ENCODE measurements at places on chromosomes 11 and 22. TPM values are rescaled to one million over a fixed set of nuclear protein-coding genes. Genes with fewer than 3 reads are reported as not detected.
A peak's percentile ranks its signal among the peaks of the same experiment; 100 is the strongest.

GRCh38 chr11:87722756-87723565 lies 452.3 kb downstream of the RAB38 start:
- no peaks in the 10 kb centered on the region for H3K4me1 ChIP-seq
- no peak overlapping the region for H3K4me3 ChIP-seq
- DNase-seq = no peak
- H3K27ac ChIP-seq = no peak overlapping the region
- H3K27me3 ChIP-seq = no peaks in the 10 kb centered on the region

- H3K4me3 ChIP-seq = no peak overlapping the region
- H3K4me1 ChIP-seq = peaks cover 28% of the 10 kb centered on the region
- no peak for DNase-seq
- no peaks in the 10 kb centered on the region for H3K27me3 ChIP-seq
- no peaks in the 10 kb centered on the region for H3K36me3 ChIP-seq
Observed at GRCh38 chr11:75493626-75494025, 32.1 kb downstream of the GDPD5 start.

DNA sequence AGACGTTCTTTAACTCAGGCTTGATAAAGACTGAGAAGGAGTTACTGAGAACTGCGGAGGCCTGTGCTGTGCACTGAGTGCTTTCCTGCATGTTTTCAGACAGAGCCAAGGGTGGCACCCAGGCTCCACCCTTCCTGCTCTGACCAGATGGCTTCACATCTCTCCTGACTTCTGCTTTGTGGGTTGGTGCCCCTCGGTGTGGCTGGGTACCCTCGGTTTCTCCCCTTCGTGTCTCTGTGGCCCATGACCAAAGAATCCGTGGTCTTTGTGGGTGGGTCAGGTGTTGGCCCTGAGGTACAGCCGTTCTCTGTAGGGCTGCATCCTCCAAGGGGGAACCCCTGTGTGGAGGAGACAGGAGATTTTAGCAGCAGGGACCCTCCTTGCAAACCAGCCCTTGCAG lies 34.3 kb downstream of the GRIK4 start:
- no peak overlapping the region for H3K27ac ChIP-seq
- peaks cover 5% of the 10 kb centered on the region for H3K27me3 ChIP-seq

- peaks cover 1% of the 10 kb centered on the region for H3K36me3 ChIP-seq
- no peak for DNase-seq
- no peaks in the 10 kb centered on the region for H3K4me1 ChIP-seq
- no peaks in the 10 kb centered on the region for H3K27me3 ChIP-seq
Observed at GRCh38 chr11:78370406-78371172, 47.0 kb downstream of the GAB2 start.

DNA sequence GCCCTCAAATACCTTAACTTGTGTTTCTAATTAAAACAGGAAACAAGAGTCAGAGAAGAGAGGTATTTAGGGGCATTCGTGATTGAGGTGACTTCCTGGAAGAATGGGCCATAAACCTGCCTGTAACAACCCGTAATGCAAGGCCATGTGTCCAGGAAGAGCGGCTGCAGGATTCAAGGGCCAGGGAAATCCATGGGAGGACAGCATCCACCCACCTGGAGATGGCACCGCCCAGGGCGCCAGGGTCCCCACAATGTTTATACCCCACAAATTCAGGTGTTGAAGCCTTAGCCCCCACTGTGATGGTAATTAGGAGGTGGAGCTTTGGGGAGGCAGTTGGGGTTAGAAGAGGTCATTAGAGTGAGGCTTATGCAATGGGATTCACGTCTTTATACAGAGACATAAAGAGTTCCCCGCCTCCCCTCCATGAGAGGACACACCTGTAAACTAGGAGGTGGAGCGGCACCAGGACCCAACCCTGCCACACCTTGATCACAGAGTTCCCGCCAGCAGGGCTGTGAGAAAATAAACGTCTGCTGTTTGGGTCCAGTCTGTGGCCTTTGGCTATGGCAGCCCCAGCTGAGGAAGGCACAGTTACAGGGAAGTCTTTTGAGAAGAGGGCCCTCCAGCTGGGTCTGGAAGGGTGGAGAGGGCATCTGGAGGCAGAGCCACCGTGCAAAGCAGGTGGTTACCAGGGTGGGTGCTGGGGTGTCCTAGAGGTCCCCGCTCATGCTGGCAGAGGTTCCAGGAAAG lies 1394.3 kb downstream of the TBC1D22A start:
- no peaks in the 10 kb centered on the region for H3K36me3 ChIP-seq
- H3K4me3 ChIP-seq = no peak overlapping the region
- no peaks in the 10 kb centered on the region for H3K27me3 ChIP-seq
- DNase-seq = no peak
- no peaks in the 10 kb centered on the region for H3K4me1 ChIP-seq
- no peak overlapping the region for H3K27ac ChIP-seq

DNA sequence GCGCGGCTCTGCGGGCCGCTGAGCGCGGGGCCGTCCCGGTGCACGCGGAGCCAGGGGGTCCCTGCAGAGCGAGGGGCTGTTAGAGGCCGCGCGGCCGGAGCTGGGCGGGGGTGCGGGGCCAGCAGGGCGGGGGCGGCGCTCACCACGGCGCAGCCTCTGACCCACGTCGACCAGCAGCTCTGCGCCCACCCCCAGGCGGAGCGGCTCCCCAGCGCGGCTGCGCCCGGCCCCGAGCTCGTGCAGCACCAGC lies 385 bp upstream of the SCO2 start:
- H3K27me3 ChIP-seq = no peaks in the 10 kb centered on the region
- peaks cover 44% of the 10 kb centered on the region for H3K4me1 ChIP-seq
- no peak for DNase-seq
- peak overlapping the region; percentile 80 for H3K4me3 ChIP-seq
- H3K36me3 ChIP-seq = peaks cover 25% of the 10 kb centered on the region
- peak overlapping the region; percentile 77 for H3K27ac ChIP-seq

GRCh38 chr11:73091521-73092305 lies 50.4 kb downstream of the FCHSD2 start:
- H3K27me3 ChIP-seq = no peaks in the 10 kb centered on the region
- H3K4me3 ChIP-seq = no peak overlapping the region
- H3K27ac ChIP-seq = no peak overlapping the region
- H3K4me1 ChIP-seq = peaks cover 3% of the 10 kb centered on the region
- no peak for DNase-seq

- H3K36me3 ChIP-seq = no peaks in the 10 kb centered on the region
- DNase-seq = no peak
- no peak overlapping the region for H3K4me3 ChIP-seq
- peaks cover 10% of the 10 kb centered on the region for H3K27me3 ChIP-seq
- no peaks in the 10 kb centered on the region for H3K4me1 ChIP-seq
- H3K27ac ChIP-seq = no peak overlapping the region
Observed at GRCh38 chr11:126990716-126991480, 9.7 kb downstream of the KIRREL3 start.

DNA sequence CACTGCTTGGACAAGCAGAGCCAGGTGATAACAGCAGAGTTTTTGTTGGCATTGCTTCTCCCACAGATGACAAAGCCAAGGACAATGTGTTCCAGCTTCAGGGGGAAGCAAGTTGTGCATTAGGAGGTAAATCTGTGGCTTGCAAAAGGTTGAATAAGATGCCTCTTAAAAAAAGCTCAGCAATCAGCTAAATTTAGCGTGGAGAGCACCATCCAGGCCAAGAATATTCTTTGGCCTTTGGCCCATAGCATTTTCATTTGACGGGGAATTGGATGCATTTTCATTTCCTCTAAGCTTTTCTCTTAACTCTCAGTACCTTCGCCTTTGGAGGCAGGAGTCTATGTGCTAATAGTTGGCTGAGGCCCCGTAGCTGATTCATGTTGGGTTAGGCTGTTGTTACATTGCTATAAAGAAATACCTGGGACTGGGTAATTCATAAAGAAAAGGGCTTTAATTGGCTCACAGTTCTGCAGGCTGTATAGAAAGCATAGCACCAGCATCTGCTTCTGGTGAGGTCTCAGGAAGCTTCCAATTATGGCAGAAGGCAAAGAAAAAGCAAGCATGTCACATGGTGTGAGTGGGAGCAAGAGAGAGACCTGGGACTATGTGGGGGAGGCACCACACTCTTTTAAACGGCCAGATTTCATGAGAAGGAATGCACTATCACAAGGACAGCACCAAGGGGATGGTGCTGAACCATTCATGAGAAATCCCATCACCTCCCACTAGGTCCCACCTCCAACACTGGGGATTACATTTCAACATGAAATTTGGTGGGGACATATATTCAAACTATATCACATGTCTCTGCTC lies 350.1 kb upstream of the C11orf87 start:
- H3K27ac ChIP-seq = no peak overlapping the region
- no peaks in the 10 kb centered on the region for H3K4me1 ChIP-seq
- H3K4me3 ChIP-seq = no peak overlapping the region
- no peak for DNase-seq

GRCh38 chr22:48750282-48750681 lies 1077.4 kb downstream of the BRD1 start:
- H3K4me1 ChIP-seq = no peaks in the 10 kb centered on the region
- no peak overlapping the region for H3K4me3 ChIP-seq
- no peaks in the 10 kb centered on the region for H3K36me3 ChIP-seq
- no peaks in the 10 kb centered on the region for H3K27me3 ChIP-seq
- no peak overlapping the region for H3K27ac ChIP-seq

GRCh38 chr11:45671246-45672171 lies 6.1 kb upstream of the CHST1 start:
- no peak overlapping the region for H3K27ac ChIP-seq
- no peak overlapping the region for H3K4me3 ChIP-seq
- H3K27me3 ChIP-seq = peaks cover 29% of the 10 kb centered on the region
- H3K36me3 ChIP-seq = no peaks in the 10 kb centered on the region

DNA sequence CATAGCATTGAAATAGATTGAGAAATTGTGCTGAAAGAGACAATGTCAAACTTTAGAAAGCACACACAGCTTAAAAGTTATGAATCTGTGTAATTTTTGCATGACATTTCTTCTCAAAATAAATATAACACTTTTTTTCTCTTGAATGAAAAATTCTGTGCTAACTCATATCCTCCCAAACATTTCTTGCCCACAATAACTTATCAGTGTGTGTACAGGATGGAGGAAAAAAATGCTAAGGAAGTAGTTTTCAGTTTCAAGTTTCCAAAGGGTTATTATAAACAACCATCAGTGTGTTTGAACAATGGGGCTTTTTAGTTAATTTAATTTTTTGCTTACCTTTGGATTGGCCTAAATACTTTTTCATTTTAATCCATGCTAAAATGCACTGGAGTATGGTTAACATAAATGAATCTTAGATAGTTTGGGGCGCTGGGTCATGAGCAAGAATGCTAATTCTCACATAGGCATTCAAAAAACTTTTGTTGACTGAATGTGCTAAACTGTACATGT lies 82.9 kb upstream of the ARHGAP20 start:
- H3K4me3 ChIP-seq = no peak overlapping the region

DNA sequence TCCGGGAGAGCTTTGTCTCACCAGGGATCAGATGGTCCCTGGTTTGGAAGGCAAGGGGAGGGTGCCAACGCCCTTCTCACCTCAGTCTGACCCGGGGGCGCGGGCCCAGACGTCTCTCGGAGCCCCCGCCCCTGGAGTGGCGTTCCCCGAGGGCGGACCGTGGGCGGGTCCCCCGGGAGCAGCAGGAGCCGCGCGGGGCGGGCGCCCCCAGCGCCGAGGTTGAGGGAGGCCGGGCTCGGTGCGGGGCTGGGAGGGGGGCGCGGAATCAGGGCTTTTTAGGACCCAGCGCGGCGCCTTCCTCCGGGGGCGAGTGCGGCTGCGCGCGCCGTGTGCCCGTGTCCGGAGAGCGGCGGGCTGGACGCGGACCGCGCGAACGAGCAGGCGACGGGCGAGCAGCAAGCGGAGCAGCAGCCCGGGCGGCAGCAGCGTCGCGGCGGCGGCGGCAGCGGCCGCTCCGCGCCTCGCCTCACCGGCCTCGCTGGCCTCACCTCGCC lies at the start of gene KCNC1:
Gene KCNC1, plus strand, starts transcription at position 364 of the 494 bp plus-strand sequence. CDS start 1,222 bp downstream, outside the sequence.
- H3K36me3 ChIP-seq = no peaks in the 10 kb centered on the region
- H3K27me3 ChIP-seq = peaks cover 55% of the 10 kb centered on the region
- no peak within 1 kb of the TSS for H3K27ac ChIP-seq
- H3K4me3 ChIP-seq = no peak within 1 kb of the TSS

- peak; percentile 78 for DNase-seq
- no peaks in the 10 kb centered on the region for H3K36me3 ChIP-seq
- no peak overlapping the region for H3K4me3 ChIP-seq
- no peaks in the 10 kb centered on the region for H3K27me3 ChIP-seq
- peak overlapping the region; percentile 86 for H3K27ac ChIP-seq
- peaks cover 29% of the 10 kb centered on the region for H3K4me1 ChIP-seq
Observed at GRCh38 chr11:47394322-47395222, 13.8 kb upstream of the SLC39A13 start.

- H3K36me3 ChIP-seq = no peaks in the 10 kb centered on the region
- DNase-seq = no peak
- H3K27ac ChIP-seq = no peak overlapping the region
- H3K4me3 ChIP-seq = no peak overlapping the region
- no peaks in the 10 kb centered on the region for H3K27me3 ChIP-seq
Observed at GRCh38 chr11:25992294-25992693, 339.6 kb upstream of the ANO3 start.

DNA sequence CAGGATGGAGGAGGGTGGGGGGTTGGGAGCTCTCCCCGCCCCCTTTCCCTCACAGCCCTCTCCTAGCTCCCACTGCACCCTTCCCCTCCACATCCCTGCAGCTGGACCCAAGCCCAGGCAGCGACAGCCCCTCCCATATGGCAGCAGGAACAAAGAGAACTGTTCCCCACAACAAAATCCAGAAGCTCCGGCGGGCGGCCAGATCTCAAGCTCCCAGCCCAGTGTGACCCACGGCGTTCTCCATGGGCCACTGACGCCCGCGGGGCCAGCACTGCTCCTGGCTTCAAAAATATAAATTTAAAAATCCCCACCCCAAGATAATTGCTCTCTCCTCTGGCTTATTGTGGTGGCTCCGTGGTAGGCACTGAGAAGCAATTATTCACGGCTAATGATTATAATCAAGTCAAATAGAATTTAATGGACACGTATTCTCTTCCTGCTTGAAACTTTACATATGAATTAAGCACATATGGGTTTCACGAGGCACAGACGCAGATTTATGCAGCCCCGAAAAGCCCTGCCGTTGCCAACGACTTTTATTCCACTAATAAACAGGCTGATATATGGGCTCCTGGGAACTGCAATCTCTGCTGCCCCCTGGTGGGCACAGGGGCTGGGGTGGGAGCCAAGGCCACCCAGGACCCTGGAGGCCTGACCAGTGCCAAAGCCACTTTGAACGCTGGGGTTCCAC lies 17.5 kb downstream of the MACROD1 start:
- no peaks in the 10 kb centered on the region for H3K27me3 ChIP-seq
- H3K27ac ChIP-seq = no peak overlapping the region
- H3K4me3 ChIP-seq = no peak overlapping the region
- H3K4me1 ChIP-seq = peaks cover 3% of the 10 kb centered on the region
- no peaks in the 10 kb centered on the region for H3K36me3 ChIP-seq

The CLTCL1 gene
- 0.68 TPM for total RNA-seq

The APOA5 gene
- total RNA-seq = not detected

The NTM gene
- not detected for total RNA-seq

The CASP5 gene
- total RNA-seq = not detected

The MEI1 gene
- 37.3 TPM for total RNA-seq

The TSKU gene
- total RNA-seq = 1.5 TPM

Data from activated CD8-positive, alpha-beta memory T cell treated with anti-CD3 and anti-CD28 coated beads, Interleukin-2, amount 10 ng/mL, durations not matched to agents 7 days and 5 days (primary cell).